ENCODE measurements at places on chromosomes 7 and 10. TPM values are rescaled to one million over a fixed set of nuclear protein-coding genes. Genes with fewer than 3 reads are reported as not detected.
A peak's percentile ranks its signal among the peaks of the same experiment; 100 is the strongest.

GRCh38 chr7:80957226-80957777 is 38.5 kb upstream of the SEMA3C start:
- no peak for DNase-seq

DNA sequence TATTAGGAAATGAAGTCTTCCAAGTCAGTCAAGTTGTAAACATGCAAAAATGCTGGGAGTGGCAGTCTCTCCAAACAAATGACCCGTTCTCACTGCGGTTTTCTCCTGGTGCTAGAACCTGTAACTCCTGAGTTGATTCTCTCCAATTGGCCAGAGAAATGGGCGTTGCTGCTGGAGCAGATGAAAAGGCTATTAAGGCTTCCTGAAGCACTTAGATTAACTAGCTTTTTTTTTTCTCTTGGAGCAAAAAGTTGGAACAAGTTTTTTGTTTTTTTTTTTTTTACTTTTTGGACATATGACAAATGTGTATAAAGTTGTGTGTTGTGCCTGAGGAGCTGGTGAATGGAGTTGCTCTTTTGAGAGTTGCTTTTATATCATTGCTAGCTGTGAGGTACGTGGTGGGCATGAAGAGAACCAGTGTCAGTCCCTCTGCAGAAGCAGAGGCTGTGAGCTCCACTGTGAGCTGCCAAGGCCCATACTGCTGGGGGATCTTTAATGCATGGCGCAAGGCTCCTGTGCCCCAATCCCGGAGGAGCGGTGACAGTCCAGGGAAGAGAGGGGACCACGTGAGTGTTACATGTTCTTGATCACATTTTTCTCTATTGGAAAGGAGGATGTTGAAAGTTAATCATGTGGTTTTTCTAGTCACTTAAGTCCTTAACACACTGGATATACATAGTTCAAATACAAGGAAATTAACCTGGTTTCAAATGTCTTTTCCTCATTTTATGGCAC is 393.6 kb upstream of the GALNT17 start:
- DNase-seq, result peak; percentile 19

DNA sequence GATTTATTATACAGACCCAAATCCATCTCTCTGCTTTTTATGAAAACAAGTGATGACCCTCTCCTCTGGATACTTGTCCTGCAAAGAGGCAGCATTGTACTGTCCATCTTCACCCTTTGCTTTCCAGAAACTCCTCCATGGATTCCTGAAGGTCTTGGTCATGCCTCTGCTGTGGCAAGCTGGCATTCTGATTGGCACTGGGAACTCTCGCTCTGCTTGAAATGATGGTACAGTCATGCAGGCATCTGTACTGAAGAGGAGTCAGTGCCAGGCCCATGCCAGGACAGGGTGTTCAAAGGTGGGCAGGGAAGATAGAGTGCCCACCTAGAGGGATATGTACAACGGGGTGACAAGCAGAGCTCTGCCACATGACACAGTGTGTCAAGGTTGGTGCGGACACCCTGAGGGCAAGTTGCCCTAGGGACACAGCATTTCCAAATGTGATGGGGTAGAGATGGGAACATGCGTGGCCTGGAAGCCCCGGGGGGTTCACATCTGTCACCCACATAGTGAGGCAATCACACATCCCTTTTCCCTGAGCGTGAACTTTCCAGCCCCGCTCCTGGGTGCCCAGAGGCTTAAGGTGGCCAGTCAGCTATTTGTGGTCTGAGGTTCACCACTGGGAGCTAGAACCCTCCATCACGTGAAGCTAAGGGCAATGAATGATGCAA is 235.7 kb upstream of the TCERG1L start:
- DNase-seq, result no peak

DNA sequence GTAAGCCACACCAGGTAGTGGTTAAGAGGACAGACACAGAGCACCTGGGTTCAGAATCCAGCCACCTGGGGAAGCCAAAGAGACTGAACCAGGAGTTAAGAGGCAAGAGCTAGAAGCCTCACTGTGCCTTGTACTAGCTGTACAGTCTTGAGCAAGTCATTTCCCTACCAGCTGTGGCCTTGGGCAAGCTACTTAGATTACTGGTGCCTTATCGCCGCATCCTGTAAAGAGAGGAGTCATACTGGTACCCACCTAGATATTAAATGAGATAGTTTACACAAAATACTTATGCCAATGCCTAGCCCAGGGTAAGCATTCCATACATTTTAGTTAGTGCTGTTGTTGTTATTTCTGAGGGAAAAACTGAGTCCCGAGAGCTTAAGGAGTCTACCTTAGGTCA is 47.7 kb downstream of the HABP2 start:
- DNase-seq, result no peak

GRCh38 chr7:88669913-88670312 is 89.6 kb upstream of the ZNF804B start:
- no peak for DNase-seq

GRCh38 chr7:39921506-39922175 is 28.4 kb upstream of the CDK13 start:
- DNase-seq, result no peak

- no peak for DNase-seq
Observed at GRCh38 chr10:127151981-127152699, 44.3 kb downstream of the INSYN2A start.

DNA sequence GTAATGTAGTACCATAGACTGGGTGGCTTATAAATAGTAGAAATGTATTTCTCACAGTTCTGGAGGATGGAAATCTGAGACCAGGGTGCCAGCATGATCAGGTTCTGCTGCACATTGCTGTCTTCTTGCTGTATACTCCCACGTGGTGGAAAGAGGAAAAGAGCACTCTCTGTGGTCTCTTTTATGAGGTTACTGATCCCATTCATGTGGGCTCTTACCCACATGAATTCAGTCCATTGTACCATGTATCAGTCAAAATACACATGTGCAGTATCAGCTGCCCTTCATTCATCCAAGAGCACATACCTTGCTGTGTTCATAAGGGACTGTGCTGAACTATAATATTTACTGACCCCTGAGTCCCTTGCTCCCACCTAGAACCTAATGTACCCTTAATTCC is 17.1 kb downstream of the PNLIPRP2 start:
- peak; percentile 91 for DNase-seq

DNA sequence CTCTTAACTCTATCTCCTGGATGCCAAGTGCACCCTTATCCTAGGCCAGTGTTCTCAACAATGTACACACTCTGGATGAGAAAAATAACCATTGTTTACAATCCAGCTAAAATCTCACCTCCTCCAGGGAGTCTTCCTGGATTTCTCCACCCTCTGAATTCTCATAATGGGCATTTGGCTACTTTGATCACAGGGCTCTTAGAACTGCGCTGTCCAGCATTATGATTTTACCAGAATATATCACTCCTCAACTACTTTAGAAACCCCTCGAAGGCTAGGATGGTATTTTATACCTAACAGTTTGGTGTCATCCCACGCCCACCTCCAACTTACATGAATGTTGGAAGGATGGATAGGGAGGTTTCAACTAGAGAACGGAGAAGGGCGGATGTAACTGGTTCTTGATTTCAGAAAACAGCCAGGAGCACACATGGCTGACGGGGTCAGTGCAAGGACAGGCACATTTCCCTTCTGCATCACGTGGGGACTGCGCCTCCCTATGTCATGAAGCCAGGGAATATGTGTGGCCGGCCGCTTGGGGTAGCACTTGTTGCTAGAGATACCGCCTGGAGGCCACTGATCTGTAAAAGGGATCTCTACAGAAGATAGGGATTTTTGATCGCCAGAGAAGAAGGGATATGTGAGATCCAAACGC is 1.2 kb upstream of the ATP6V0E2 start:
- DNase-seq, result peak; percentile 68

The TRPV5 gene
- total RNA-seq, result not detected

The DGKB gene
- total RNA-seq, result 0.03 TPM

The OR2A7 gene
- 0.27 TPM for total RNA-seq

GRCh38 chr7:89606511-89606910 is 547.8 kb upstream of the STEAP1 start:
- DNase-seq, result no peak

DNA sequence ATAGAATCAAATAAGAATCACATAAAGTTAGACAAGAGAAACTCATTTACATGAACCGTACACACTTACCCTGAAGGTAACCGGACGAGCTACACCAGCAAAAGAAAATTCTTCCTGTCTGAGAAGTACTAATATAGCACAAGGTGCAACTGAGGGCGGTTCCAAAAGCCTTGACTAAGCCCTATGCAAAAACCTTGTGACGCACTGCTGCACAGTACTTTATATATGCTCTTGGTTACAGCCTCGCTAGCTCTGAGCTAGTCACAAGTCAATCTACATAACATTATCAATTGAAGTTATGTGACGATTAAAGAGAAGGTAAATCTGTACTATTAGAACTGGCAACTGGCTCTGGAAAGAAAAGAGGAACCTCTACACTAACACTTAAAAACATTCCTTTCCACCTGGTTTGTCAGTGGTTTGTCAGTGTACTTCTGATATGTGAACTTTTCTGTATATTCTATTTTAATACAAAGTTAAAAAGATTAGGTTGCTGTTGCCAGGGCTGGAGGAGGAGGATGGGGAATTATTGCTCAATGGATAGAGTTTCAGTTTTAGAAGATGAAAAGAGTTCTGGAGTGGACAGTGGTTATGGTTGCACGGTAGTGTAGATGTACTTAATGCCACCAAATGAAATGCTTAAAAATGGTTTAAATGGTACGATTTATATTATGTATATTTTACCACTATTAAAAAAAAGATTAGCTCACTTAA is 21.6 kb downstream of the NT5C3A start:
- peak; percentile 76 for DNase-seq

DNA sequence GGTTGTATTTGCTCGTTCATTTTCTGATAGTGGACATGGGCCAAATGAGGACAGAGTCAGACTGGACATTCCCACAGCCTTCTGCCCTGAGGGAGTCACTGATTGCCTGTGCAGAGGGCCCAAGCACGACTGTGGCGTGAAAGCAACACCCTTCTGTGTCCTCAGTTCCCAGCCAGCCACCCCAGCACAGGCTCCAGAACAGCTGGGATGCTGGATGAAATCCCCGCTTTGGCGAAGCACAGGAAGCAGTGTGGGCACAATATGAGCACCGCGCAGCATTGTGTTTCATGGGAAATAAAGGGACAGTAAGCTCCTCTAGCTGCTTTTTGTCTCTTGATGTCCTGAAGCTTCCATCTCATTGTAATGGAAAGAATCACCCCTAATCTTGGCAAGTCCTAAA is 20.5 kb downstream of the TRIL start:
- no peak for DNase-seq

The PON3 gene
- total RNA-seq, result not detected

- no peak for DNase-seq
Observed at GRCh38 chr7:138006106-138006505, 4.2 kb upstream of the CREB3L2 start.

- no peak for DNase-seq
Observed at GRCh38 chr7:140232957-140233917, 56.5 kb upstream of the KDM7A start.

GRCh38 chr7:18387191-18387735 is 108.3 kb upstream of the HDAC9 start:
- no peak for DNase-seq

DNA sequence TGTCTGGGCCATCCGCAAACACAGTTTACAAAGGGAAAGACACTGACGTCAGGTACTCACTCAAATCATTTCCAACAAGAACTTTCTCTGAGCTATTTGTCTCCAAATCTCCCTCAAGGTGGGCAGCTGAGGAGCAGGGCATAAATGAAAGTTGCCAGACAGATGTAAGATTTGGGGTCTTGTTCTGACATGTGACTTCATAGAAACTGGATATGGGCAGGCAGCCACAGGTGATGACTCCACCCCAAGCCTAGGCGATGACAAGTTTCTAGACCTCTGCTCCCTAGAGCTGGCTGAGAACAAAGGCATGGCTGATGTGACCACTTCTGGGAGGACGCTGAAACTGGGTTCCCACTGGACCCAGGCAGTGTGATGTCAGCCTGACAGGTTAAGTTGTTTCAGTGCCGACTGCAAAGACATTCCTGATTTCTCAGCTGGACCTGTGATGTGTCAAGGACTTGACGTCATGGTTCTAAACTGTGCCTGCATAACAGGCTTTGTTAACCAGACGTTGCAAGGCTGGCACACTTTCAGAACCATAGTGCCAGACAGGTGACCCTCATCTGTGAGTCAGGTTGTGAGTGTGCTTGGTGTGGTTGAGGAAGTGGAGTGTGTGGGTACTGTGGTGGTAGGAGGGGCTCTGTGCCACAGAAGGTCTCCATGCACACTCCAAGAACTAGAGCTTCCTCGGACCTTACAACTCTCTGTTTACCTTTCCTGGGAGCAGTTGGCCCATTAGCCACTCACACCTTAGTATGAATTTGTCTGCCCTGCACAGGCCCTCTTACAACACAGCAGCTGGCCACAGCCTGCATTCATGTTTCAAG is 39.9 kb upstream of the EBF3 start:
- no peak for DNase-seq

- no peak for DNase-seq
Observed at GRCh38 chr7:19312416-19312815, 167.2 kb upstream of the FERD3L start.

DNA sequence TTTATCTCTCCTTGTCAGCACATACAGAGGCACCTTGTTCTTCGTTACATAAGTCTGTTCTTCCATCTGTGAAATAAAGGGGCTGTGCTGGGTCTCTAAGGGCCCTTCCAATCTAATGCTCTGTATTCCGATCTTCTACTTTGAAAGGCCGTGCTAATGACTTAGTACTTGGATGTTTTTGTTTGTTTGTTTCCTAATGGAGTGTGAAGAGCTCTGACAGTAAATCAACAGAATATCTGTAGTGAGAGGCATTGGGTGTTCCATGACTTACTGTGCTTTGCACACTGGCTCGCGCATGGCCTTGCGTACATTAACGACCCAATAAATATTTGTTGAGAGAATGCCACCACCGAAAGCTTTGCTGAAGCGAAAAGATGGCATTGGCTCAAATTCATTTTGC is 162.1 kb downstream of the CHN2 start:
- no peak for DNase-seq

The SLC35G1 gene
- 9.7 TPM for total RNA-seq

DNA sequence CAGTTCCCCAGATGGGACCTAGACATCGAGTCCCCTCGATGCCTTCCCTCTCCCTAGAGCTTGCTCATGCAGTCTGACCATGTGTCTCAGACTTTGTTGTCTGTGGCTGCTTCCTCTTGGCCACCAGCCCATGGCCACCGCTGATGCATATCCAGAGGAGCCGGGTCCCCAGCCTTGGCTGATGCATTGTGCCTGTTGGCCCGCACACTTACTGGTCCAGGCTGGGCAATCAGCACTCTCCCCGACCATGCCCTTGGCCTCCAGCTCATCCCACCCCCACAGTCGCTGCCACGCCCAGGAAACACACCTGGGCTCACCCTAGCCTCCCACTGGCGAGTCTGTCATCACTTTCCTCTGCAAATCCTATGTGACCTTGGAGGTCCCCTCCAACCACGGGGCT is 10.1 kb downstream of the NPC1L1 start:
- no peak for DNase-seq

The KIAA1549 gene
- 2.7 TPM for total RNA-seq

DNA sequence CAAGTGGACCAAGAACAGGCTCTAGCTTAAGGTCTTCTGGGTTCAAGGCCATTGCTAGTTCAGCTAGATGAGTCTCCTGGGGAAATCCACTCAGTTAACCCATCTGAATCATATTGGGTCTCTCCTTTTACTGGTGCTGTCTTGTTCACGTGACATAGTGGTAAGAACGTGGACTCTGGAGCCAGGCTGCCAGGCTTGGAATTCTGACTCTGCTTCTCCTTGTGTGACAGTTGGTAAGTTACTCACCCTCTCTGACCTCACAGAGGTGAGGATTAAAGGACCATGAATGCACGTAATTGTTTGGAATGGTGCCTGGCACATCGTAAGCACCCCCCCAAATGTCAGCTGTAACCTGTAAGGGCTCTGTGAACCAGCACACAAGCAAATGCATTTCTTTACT is 9.7 kb upstream of the CALU start:
- DNase-seq, result no peak
